ENCODE measurements at places on chromosomes 12 and 14.

- no peak for DNase-seq
Measured at GRCh38 chr12:122421187-122421820, 1.2 kb downstream of the CLIP1 start.

DNA sequence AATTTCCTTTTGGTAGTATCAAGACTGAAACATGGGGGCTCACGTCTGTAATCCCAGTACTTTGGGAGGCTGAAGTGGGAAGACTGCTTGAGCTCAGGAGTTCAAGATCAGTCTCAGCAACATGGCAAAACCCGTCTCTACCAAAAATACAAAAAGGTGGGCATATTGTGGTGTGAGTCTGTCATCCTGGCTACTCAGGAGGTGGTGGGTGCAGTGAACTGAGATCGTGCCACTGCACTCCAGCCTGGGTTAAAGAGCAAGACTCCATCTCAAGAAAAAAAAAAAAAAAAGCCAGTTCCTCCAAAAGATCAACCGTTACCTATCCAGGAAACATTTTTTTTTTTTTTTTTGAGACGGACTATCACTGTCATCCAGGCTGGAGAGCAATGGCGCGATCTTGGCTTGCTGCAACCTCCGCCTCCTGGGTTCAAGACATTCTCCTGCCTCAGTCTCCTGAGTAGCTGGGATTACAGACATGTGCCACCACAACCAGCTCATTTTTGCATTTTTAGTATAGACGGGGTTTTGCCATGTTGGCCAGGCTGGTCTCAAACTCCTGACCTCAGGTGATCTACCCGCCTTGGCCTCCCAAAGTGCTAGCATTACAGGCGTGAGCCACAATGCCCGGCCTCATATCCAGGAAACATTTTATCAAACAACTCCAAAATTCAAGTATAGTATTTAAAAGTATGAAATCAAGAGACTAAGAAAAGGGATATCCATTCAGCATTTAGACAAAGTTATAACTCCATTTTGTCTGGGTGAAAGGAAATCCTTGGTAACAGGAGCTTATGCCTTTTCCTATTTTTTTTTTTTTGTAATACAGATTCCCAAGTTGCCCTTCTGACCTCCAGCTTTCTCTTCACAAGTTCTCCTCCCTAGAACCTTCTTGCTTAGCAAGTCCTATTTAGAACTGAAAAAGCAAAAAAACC lies 3.4 kb downstream of the ACIN1 start:
- DNase-seq: no peak

DNA sequence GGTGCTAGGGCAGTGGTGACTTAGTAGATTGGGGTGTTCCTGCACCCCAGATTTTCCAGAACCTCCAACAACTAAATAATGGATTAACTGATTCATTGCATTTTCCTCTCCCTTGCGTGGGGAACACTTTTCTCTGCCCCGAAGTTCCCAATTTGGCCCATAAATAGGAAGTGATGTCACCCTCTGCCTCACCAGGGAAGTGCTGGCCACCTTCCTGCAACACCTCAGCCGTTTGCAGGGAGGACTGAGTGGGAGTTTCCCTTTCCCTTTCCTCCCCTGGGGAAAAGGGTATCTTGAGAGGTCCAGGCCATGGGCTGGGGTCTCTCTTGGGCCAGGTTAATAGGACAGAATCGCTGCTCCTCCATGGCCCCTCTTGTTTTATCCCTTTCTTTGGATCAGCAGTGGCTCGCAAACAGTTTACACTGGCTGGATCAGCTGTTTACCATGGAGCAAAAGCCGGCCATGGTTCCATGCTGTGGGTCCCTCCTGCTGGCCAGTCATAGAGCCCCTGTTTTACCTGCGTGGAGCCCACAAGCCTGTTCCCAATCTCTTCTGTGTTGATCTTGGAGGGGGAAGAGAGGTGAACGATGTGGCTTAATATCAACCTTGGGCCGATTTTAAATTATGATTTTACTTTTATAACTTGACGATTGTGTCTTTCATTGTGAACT lies 91.6 kb upstream of the VRK1 start:
- DNase-seq: no peak

- DNase-seq: no peak
Measured at GRCh38 chr14:56170028-56170427, 51.8 kb downstream of the PELI2 start.

DNA sequence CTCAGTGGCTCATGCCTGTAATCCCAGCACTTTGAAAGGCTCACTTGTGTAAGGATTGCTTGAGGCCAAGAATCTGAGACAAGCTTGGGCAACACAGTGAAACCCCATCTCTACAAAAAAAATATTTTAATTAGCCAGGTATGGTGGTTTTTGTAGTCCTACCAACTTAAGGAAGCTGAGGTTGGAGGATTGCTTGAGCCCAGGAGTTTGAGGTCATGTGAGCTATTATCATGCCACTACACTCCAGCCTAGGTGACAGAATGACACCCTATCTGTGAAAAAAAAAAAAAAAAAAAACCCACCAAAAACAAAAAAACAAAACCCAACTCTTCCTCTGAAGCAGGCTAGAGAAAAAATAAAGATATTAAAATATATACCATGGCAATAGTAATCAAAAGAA lies 41.2 kb downstream of the TMEM116 start:
- no peak for DNase-seq

DNA sequence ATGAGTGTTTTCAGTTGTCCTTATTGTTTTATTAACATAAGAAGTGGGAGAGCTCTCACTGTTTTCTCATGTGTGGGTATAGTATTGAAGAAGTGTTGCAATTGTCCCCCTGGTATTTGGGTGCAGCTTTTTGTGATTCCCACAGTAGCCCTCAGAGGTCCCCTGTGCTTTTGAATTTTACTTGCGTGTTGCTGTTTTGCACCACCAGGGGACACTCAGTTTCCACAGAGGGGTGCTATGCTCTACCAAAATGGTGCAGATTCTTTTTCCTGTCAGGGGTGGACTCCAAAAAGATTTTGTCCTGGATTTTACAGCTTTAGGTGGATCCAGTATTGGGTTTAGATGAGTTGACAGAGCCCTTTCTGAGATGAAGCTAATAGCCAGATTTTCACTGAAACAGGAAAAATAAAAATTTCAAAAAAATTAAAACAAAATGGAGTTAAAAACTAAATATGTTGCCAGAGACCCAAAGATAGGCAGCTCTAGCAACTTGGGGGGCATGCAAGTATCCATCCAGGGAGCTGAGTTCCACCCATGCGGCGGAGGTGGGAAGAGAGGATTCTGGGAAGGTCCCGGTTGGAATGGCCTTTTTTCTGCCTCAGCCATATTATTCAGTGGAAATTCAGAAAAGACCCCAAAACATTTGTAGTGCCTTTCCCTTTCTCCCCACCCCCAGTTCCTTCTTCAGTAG lies 50.2 kb downstream of the TTLL5 start:
- no peak for DNase-seq

GRCh38 chr14:101072945-101073597 lies 169.5 kb upstream of the RTL1 start:
- no peak for DNase-seq

DNA sequence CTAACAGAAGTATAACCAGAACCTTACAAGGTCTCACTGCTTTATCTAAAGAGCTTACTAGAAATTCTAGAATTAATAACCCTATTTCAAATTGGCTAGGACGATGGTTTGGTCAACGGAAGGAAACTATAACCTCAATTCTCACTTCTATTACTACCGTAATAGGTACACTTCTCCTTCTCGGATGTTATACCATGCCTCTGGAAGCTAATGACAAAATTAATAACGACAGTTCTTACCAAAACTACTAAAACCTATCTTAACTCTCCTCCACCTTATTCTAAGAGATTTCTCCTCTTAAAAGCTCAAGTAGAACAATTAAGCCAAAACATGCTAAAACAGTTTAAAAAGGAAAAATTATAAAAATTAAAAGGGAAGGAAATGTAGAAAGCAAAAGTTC lies 23.7 kb upstream of the UBC start:
- DNase-seq: no peak

DNA sequence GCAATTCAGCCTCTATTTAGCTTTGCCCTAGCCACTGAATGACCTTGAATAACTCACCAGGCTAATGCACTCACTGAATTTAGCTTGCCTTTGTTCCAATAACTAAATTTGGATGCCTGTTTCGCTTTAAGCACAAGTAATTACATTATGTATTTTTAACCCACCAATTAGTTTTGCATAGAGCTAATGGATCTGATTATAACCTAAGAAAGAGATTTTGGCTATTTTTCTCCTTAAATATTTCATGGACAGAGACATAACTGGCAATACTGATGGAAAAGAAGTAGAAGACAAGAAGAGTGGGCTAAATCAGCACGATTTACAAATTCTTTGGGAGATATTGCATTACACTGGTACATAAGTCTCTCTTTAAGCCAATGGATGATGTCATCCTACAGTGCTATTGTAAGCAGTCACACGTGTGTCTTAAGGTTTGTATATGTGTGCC lies 85.7 kb downstream of the AKAP6 start:
- DNase-seq: no peak
